Stimulated activated CD4-positive, alpha-beta T cell treated with anti-CD3 and anti-CD28 coated beads, Interleukin-1b, Interleukin-23, amount 100 ng/mL, for 1 hour (primary cell): ENCODE measurements at places on chromosomes 1 and 21.

GRCh38 chr1:2948001-2948750, 73.1 kb upstream of the ACTRT2 start:
- no peak for DNase-seq

- no peak for DNase-seq
Observed at GRCh38 chr21:37636152-37636860, 269.7 kb downstream of the DYRK1A start.

GRCh38 chr21:15557925-15558324, 171.9 kb upstream of the USP25 start:
- DNase-seq, result no peak

DNA sequence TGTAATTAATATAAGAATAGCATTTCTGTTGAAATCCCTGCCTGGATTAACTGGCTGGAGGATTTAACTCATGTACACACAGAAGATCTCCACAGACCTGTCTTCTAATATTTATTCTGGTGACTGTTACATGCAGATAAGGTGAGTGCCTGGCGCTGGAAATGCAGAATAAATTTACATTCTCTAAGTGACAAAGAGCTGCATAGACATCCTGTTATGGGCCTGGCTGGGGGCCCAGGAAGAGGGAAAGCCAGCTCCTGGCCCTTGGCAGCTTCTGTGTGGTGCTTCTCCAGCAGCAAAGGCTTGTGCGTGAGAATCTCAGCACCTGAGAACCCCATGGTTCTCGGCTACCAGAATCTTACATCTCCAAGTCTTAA, 446.6 kb downstream of the PTPRU start:
- DNase-seq, result no peak

- no peak for DNase-seq
Observed at GRCh38 chr1:10108134-10108663, 75.4 kb downstream of the UBE4B start.

GRCh38 chr1:66380452-66381212, 153.3 kb upstream of the SGIP1 start:
- DNase-seq, result no peak

DNA sequence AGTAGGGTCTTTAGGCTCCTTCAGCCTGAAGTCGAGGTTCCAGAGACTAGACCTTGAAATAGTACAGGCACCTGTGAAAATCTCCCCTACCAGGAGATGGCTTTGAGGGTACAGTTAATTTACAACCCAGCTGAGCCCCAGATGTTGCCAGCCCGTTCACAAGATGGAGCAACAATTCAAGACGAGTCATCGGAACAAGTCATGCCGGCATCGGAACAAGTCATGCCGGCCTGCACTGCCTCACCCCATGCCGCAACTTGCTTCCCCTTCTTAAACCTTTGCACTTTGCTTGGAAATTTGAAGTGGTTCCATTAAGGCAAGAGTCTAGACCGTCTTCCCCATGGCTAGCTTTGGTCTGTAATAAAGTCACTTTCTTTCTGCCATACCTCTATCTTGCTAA, 16.0 kb downstream of the HHAT start:
- no peak for DNase-seq

DNA sequence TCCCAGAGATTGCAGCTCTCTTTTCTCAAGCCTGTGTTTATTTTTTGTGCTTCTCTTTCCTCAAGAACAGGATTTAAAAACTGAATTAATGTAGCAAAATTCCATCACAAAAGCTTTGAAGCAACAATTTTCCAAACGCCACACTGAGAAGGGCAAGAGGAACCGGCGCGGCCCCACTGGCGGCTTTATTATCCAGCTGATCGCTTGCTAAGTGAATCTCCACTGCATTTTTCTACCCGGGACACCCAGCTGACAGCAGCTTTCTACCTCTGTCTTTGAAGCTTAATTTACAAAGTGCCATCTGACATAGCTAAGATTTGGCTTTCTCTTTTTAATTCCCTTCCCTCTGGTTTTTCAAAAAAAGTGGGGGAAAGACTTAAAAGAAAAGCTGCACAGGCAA, 369.3 kb upstream of the C1orf174 start:
- DNase-seq, result no peak

GRCh38 chr21:26055010-26055409, 115.6 kb downstream of the APP start:
- no peak for DNase-seq

- no peak for DNase-seq
Observed at GRCh38 chr1:244140420-244140819, 89.3 kb downstream of the ZBTB18 start.

DNA sequence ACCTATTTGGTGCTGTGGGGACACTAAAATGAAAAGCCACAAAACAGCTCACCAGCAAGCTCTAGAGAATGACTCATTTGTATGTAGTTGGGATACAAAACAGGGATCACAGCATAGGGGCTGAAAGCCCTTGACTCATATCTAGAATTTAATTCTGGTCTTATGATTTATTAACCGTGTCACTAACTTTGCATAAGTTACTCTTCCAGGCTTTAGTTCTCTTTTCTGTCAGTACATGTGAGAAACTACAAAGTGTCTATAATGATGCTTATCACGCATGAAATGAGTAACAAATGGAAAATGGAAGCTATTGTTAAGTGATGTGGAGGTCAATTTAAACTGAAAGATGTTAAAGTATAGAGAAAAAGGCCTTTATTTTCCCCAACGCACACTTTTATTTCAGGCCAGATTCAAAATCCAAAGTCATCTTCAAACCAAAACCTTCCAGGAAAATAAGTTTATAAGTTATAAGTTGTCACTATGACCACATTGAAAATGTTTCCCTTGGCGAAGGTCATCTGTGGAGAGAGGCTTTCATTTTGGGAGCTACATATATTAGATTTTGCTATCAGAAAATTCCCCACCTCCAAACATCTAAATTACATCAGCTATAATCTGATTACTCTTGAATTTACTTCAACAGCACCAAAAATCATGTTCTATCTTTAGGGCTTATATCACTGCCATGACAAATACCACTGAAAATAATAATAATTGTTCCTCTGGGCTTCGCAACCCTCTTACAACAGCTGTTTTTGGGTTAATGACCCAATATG, 430.5 kb downstream of the MRPL39 start:
- DNase-seq, result no peak

- no peak for DNase-seq
Observed at GRCh38 chr1:229870381-229870780, 196.7 kb upstream of the GALNT2 start.

GRCh38 chr1:44347280-44347679, 7.8 kb downstream of the ERI3 start:
- no peak for DNase-seq

DNA sequence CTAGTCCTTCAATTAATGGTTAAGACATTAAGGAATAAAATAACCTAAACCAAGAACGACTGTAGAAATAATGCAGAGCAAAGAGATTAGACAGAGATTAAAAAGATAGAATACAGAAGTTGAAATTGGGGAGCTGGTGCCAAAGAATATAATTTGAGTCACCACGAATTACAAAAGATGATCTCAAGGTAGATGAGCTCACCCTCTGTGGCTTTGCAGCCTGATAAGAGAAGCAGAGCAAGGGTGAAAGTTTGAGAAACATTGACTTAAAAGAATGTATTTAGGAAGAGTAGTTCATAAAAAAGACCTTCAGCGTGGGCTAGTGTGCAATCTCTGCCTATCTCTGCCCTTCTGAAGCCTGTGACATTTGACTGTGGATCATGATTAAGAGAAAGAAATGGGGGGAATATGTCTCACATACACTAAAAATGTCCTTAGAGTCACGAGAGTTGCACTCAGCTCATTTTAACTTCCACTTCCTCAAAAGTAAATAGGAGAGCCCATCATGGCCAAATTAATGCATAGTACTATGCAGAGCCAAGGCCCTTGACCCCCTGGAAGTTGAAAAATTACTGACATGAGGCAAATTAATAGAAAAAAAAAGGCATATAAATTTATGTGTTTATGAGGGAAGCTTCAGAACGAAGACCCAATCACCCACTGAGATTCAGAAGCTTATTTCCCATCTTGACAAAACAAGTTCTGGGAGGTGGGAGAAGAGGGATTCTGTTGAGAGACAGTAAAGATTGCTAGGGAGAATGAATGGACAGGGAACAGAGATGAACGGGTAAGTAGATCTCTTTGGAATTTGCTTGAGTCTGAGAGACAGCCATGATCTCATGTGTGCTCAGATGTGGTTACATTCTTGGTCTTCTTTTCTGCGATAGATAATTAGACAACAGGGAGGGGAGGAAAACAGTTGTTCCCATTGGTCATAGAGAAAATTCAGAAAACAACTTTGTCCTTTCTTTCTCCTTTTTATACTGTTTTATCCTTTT, 395.4 kb upstream of the LRRC7 start:
- no peak for DNase-seq

GRCh38 chr1:147246910-147247655, 4.6 kb downstream of the CHD1L start:
- no peak for DNase-seq
